ENCODE measurements at places on chromosomes 6 and 20. TPM values are rescaled to one million over a fixed set of nuclear protein-coding genes. Genes with fewer than 3 reads are reported as not detected.

The ULBP3 gene
- total RNA-seq = 3.8 TPM

The GTSF1L gene
- total RNA-seq = not detected

The SCRT2 gene
- total RNA-seq = not detected

DNA sequence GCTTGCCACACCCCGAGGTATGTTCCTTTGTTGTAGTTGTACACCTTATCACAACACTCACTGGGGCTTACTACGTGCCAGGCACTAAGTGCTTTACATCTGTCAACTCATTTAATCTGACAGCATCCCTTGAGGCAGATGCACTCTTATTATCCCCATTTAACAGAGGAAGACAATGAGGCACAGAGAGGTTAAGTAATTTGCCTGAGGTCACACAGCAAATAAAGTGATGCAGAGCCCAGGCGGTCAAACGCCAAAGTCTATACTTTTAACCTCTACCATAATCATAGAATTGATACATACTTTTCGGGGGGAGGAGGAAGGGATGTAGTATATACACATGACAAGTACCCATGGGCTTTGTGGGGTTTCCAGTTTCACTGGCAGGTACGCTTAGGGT lies 37.7 kb downstream of the MDFI start:
- no peaks in the 10 kb centered on the region for H3K4me1 ChIP-seq
- no peaks in the 10 kb centered on the region for H3K27me3 ChIP-seq
- no peak overlapping the region for H3K27ac ChIP-seq
- no peak overlapping the region for H3K4me3 ChIP-seq
- no peak for DNase-seq
- H3K36me3 ChIP-seq = no peaks in the 10 kb centered on the region

- H3K4me3 ChIP-seq = no peak overlapping the region
- H3K27me3 ChIP-seq = no peaks in the 10 kb centered on the region
Measured at GRCh38 chr6:6417475-6417874, 97.0 kb upstream of the F13A1 start.
